ENCODE measurements at places on chromosomes 5 and 9.

DNA sequence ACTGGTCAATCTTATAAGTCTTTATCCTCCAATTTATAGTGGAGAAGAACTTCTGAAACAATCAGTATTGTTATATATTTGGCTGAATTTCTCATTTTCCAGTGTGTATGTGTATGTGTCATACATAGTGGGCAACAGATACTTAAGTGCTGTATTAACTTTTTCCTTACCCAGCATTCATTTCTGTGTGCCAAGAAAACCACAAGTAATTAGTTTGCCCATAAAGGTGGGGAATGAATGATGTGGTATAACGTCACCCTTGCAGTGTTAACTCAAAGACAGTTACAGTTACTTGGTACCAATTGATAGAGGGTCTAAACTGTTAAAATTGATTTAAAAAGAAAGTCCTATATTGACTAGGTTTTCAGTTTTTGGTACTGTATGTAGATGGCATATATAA, 2.0 kb downstream of the OGN start:
- DNase-seq, result no peak

GRCh38 chr5:151408591-151409230, 38.7 kb upstream of the SLC36A1 start:
- no peak for DNase-seq

- DNase-seq, result no peak
Measured at GRCh38 chr5:113378081-113378480, 56.7 kb downstream of the TSSK1B start.

- DNase-seq, result no peak
Measured at GRCh38 chr5:169161022-169161680, 139.8 kb downstream of the SLIT3 start.

- no peak for DNase-seq
Measured at GRCh38 chr9:130935648-130936271, 3.3 kb downstream of the FIBCD1 start.

DNA sequence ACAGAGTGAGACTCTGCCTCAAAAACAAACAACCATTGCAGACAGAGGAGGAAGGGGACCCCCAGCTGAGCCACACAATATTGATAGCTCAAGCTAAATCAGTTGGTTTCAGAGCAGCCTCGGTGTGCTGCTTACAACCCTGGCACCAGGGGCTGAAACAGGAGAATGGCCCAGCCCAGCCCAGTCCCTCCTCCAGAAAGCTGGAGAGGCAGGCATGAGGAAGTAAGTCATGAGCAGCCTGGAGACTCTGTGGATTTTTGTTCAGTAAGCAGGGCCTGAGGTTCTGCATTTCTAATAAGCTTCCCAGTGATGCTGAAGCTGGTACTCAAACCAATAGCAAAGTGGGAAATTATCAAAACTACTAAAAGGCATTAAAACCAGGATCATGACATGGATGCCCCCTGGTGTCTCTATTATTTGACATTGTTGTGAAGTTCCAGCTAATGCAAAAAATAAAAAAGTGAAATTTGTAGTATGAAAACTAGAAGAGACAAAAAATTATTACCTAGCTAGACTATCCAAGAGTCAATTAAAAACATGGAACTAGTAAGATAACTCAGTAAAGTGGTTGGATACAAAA, 14.2 kb downstream of the PRRT1B start:
- DNase-seq, result no peak

DNA sequence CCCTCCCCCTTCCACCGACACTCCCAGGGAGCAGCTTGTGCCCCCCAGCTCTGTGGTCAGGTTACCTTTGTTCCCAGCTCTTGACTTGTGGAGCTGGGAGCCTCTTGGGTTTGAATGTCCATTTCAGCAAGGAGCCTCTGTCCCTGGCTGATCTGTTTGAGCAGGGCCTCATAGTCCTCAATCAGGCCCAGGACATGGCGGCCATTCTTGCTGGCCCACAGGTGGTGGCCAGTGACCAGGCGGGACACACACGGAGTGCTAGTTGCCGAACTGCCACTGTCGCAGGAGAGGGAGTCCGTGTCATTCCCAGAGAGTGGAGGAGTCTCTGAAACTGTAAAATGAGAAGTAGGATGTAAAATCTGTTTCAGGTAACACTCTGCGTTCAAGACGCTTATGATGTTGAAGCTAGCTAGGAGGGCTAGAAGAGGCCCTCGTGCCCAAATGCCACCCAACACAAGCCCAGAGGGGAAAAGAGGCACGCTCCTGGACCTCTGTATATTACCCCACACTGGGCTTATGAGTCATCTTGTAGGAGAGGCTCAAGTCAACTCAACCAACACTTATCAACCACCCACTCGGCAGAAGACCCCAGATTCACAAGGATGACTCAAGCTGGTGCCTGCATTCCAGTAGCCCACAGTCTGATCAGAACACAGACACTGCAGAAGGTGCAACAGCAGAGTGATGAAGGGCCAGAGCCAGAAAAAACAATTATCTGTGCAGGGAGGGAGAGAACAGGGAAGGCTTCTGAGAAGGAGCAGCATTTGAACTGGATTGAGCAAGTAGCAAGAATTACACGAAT, 177.0 kb downstream of the CDK5RAP2 start:
- no peak for DNase-seq

GRCh38 chr5:132228241-132229035, 785 bp upstream of the P4HA2 start:
- no peak for DNase-seq

DNA sequence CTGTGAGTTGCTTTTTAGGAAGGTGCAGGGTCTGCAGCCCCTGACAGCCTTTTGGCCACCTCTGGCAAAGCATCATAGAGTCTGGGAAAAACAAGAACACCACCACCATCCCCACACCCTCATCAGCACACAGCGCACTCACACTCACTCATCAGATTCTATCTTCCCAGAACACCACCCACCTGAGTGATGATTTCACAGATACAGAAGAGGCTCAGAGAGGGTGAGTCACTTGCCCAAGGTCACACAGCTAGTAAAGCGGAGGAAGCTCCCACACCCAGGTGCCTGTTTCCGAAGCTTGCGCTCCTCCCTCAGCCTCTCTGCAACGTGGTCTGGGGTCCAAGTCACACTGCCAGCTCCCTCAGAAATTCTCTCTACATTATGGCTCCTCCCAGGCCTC, 41.8 kb upstream of the HRH2 start:
- DNase-seq, result no peak

DNA sequence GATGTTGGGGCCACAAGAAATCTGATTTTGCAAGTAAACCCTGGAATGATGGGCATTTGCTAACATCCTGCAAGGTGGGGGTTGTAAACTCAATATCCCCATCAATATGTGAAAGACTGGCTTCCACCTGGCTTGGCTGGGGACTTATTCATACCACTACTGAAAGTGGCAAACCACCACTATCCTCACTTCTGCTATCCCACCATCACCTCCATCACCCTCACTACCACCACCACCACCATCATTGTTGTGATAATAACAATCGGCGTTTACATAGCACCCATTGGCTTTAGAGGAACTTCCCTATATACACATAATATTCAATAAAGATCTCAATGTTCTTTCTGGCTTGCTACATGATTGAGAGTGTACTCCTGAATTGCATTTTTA, 224.7 kb upstream of the DAP start:
- no peak for DNase-seq

DNA sequence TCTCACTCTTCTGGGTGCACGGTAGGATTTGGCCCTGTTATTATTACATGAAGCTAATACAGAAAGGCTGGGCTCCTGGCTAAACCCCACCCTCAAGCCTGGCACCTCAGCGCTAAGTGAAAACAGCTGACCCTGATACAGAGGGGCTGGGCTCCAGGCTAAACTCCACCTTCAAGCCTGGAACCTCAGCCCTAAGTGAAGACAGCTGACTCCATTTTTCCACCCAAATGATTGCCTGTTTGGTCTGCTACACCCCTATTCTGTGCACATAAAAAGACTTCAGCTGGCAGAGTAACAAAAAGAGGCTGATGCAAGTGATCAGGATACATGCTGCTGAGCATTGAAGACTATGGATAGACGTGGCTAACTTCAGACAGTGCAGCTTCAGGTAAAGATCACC, 148.4 kb upstream of the CLINT1 start:
- no peak for DNase-seq

DNA sequence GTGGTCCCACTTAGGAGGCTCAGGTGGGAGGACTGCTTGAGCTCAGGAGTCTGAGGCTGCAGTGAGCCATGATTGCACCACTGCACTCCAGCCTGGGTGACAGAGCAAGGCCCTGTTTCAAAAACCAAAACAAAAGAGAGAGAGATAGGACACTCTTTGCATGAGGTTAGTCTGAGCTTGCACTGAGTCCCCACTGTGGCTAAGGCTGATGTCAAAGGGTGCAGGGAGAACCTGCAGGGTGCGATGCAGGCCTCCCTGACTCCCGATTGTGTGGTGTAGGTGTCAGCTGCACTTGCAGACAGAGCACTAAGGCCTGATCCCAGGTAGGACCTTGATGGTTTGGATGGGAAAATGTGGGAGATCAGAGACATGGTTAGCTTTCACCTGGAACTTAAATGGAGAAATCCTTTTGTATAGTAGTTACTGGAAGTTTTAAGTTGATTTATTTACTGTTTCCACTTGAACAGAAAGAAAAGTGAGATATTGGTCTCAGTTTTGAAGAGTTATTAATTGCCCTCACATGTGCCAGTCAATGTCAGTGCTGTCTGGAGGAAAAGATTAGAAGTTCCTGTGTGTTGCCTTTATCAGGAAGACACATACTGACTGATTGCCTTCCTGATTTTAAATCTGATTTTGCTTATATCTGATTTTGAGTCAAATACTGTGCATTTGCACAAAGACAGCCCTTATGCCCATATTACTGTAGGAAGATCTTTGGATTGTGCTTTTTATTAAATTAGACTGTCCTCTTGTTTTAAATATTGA, 260.0 kb downstream of the MAST4 start:
- no peak for DNase-seq

DNA sequence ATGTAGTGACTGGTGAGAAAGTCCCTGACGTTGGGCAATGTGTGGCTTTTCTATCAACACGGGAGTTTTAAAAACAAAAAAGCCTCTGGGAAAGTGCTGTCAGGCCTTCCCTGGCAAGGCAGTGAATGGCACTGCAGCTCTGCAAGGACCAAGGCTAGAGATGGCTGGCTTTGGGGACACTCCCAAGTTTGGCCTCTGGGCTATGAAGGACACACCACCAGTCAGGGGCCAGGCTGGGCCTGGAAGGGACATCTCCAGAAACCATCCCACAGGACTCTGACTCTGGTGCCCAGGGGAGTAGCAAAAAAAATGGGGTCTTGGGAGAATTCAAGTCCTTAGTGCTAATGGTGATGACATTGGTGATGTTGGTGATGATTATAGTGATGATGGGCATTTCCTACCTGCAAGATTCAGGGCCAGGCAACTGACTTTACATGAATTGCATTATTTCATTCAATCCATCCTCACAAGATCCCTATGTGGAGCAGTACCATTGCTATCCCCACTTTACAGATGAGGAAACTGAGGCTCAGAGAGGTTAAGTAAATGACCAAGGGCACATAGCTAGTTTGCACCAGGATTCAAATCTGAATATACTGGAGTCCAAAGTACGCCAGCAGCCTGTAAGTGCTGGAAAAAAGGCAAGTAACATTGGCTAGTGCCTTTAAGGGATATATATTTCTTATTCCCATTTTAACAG, 2.6 kb upstream of the PPARGC1B start:
- no peak for DNase-seq

- no peak for DNase-seq
Measured at GRCh38 chr5:36158144-36158543, 6.2 kb downstream of the SKP2 start.

DNA sequence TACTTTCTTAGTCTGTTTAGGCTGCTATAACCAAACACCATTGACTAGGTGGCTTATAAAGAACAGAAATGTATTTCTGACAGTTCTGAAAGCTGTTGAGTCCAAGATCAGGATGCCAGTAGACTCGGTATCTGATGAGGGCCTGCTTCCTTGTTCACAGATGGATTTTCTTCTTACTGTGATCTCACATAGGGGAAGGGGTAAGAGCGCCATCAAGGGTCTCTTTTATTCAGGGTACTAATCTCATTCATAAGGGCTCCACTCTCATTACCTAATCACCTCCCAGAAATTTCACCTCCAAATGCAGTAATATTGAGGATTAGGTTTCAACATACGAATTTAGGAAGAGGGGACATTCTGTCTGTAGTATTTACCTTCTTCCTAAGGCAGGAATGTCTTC, 384.0 kb upstream of the DMAC1 start:
- no peak for DNase-seq

DNA sequence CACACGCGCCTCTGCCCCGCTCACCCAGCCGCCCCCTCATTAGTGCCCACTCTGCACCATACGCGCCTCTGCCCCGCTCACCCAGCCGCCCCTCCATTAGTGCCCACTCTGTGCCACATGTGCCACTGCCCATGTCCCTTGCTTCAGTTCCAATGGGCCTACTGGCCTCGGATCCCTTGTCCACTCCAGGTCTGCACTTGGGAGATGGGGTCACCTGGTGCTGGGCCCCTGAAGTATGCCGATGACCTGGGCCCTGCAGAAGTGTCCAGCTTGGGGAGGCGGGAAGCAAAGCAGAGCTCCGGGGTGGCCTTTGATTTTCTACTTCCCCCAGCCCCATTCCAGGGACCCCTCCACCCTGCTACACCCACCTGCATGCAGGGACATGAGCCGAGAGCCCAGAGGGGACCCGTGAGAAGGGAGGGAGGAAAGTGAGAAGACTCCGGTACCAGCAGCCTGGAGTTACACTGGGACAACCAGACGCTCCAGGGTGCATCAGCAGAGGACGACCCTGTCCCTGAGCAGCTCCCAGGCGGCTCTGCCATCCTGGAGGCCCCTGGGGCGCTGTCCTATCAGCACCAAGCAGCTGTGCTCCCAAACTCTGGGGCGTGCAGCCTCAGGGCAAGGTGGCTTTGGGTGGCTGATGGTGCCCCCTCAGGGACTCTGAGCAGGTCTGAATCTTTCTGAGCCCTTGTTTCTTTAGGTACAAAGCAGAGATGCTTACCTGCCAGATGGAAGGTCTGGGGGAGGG, 140.8 kb downstream of the RXRA start:
- DNase-seq, result no peak

GRCh38 chr5:7146886-7147285, 249.1 kb upstream of the ADCY2 start:
- DNase-seq, result no peak

GRCh38 chr5:102765350-102765749, 10.2 kb downstream of the PAM start:
- no peak for DNase-seq

DNA sequence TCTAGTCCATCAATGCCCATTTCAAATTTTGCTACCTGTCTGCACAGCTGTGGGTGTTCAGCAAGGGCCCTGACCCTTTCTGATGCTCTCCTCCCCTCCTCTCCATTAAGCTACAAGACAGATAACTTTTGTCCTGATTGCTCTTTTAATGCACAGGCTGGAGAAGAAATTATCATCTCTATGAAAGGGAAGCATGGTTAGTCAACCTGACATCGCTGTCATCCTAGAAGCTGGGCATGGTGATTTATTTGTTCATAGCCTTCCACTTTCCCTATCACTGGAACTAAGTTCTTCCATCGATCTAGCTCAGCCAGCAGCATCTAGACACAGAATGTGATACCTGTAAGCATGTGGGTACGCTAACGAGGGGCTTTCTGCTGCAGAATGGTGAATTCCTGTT, 50.1 kb downstream of the SLIT3 start:
- DNase-seq, result no peak

DNA sequence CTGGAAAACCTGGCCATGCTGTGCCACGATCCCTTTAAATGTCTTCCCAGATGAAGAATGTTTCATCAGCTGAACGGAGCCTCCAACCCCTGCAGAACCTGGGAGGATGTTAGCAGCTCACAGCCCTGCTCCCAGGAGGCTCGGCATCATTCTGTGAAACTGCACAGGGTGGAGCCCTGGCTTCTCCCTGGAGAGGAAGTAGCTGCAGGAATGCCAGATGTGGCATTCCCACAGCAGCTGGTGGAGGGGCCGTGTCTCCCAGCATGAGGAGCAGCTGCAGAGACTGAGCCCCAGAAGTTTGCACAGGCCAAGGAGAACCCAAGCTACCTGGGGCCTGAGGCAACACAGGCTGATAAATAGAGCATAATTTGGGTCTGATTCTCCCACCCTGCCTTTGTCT, 165.8 kb upstream of the MAP3K1 start:
- DNase-seq, result no peak
